Progenitor cell of endocrine pancreas (in vitro differentiated cells): ENCODE measurements at places on chromosomes 2 and 18. TPM values are rescaled to one million over a fixed set of nuclear protein-coding genes. Genes with fewer than 3 reads are reported as not detected.
A peak's percentile ranks its signal among the peaks of the same experiment; 100 is the strongest.

- no peaks in the 10 kb centered on the region for H3K36me3 ChIP-seq
- DNase-seq, result no peak
- H3K27ac ChIP-seq, result no peak overlapping the region
- H3K27me3 ChIP-seq, result peaks cover under 1% of the 10 kb centered on the region
- H3K4me1 ChIP-seq, result no peaks in the 10 kb centered on the region
- H3K4me3 ChIP-seq, result no peak overlapping the region
These were observed 802.1 kb upstream of the FAM98A start for GRCh38 chr2:34401186-34401585.

GRCh38 chr18:4399929-4400328 lies 55.2 kb downstream of the DLGAP1 start:
- H3K27me3 ChIP-seq, result no peaks in the 10 kb centered on the region
- no peak for DNase-seq
- H3K36me3 ChIP-seq, result no peaks in the 10 kb centered on the region

DNA sequence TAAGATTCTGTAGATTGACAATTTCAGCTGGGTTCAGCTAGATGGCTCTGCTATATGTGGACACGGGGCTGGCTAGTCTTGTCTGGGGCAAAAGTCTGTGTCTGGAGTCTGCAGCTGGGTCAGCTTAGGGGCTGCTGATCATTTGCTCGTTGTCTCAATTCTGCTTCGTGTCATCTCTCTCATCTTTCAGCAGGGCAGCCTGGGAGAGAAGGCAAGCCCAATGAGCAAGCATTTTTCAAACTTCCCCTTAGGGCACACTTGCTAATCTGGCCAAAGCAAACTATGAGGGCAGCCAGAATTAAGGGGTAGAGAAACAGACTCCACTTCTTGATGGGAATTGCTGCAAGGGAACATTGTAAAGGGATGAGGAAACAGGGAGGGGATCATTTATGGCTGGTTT lies 462.6 kb downstream of the SLC4A3 start:
- no peak overlapping the region for H3K27ac ChIP-seq
- no peak for DNase-seq
- H3K4me3 ChIP-seq, result no peak overlapping the region
- peaks cover 5% of the 10 kb centered on the region for H3K4me1 ChIP-seq

DNA sequence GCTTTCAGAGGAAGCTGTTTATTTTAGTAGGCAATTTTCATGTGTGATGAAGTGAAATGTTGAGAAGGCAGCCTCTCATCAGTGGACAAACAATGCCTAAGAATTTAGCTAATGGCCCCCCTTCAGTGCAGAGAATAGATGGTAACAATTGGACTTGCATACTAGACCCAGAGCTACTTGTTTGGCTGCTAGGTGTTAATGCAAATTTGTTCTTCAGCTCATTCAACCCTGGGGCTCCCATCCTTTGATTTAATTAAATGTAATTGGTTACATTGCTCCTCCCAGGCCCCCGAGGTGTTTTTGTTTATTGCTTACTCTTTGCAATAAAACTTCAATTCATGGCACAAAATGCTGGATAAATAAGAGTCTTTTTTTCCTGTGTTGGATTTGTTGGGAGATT lies 68.6 kb downstream of the CAMKMT start:
- peaks cover 4% of the 10 kb centered on the region for H3K4me1 ChIP-seq
- H3K4me3 ChIP-seq, result no peak overlapping the region
- no peaks in the 10 kb centered on the region for H3K27me3 ChIP-seq
- H3K36me3 ChIP-seq, result peaks cover 5% of the 10 kb centered on the region
- no peak for DNase-seq

DNA sequence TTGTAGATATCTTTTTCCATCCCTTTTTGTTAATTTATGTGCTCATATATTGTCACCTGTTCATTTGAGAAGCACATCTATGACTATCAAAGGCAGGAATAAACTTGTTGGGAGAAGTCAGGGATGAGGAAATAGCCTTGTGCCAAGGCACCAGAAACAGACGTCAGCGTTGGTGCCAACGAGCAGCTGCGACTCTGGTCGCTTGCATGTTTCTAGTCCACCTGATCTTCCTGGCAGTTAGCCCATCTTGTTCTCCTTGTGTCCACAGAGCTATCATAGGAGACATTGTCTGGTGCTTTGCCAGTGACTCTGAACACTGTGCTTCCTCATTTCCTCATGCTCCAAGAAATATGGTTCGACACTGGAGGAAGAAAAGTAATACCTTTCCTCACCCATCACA lies 374.4 kb downstream of the PTPRM start:
- H3K4me1 ChIP-seq, result peaks cover 2% of the 10 kb centered on the region
- no peak overlapping the region for H3K4me3 ChIP-seq
- DNase-seq, result no peak
- no peaks in the 10 kb centered on the region for H3K36me3 ChIP-seq

DNA sequence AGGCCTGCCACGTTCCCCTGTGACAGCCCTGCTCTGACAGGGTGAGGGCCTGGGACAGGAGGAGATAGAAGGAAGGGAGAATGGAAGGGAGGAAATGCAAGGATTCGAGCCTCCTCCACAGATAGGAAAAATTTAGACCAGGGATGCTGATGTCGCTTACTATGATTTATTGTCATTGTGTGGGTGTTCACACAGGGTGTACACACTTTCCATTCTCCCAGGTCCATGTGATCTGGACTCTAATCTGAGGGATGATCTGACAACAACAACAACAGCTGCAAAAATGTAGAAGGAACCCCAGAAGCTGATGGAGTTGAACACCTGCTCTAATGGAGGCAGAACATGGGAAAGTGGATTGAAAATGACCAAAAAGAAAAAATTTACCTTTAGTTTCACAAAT lies 231.7 kb upstream of the TNP1 start:
- no peak overlapping the region for H3K27ac ChIP-seq
- no peak overlapping the region for H3K4me3 ChIP-seq
- H3K4me1 ChIP-seq, result peaks cover 1% of the 10 kb centered on the region
- no peak for DNase-seq
- no peaks in the 10 kb centered on the region for H3K27me3 ChIP-seq
- H3K36me3 ChIP-seq, result no peaks in the 10 kb centered on the region

DNA sequence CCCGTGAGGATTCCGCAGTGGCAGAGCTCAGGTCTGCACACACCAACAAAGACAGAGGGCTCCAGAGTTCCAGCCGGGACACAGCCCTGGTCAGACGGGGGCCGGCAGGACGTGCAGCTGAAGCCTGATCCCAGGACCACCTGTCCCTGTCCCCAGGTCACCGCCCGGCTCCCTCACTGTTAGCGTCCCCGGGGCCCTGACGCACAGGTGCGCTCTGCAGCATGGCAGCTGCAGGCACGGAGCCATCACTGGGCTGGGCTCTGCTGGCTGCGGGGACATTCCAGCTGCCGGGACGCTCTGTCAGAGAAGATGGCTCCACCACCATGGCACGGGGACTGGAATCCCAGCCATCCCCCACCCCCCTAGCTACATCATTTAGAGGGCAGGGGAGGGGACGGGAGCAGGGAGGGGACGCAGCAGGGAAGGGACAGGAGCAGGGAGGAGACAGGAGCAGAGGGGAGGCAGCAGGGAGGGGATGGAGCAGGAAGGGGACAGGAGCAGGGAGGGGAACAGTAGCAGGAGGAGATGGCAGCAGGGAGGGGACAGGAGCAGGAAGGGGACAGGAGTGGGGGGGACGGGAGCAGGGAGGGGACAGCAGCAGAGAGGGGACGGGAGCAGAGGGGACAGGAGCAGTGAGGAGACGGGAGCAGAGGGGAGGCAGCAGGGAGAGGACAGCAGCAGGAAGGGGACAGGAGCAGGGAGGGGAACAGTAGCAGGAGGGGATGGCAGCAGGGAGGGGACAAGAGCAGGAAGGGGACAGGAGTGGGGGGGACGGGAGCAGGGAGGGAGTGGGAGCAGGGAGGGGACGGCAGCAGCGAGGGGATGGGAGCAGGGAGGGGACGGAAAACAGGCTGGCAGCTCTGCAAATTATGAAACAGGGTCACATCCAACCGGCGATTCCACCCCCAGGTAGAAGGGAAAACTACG lies 39.8 kb downstream of the SLC66A2 start:
- no peaks in the 10 kb centered on the region for H3K27me3 ChIP-seq
- peaks cover 40% of the 10 kb centered on the region for H3K36me3 ChIP-seq
- no peak overlapping the region for H3K4me3 ChIP-seq
- H3K4me1 ChIP-seq, result no peaks in the 10 kb centered on the region
- H3K27ac ChIP-seq, result no peak overlapping the region
- no peak for DNase-seq

- DNase-seq, result peak; percentile 46
- H3K36me3 ChIP-seq, result no peaks in the 10 kb centered on the region
- no peak overlapping the region for H3K27ac ChIP-seq
- H3K27me3 ChIP-seq, result peaks cover 85% of the 10 kb centered on the region
These were observed 369.1 kb downstream of the MTX2 start for GRCh38 chr2:176638167-176639015.

DNA sequence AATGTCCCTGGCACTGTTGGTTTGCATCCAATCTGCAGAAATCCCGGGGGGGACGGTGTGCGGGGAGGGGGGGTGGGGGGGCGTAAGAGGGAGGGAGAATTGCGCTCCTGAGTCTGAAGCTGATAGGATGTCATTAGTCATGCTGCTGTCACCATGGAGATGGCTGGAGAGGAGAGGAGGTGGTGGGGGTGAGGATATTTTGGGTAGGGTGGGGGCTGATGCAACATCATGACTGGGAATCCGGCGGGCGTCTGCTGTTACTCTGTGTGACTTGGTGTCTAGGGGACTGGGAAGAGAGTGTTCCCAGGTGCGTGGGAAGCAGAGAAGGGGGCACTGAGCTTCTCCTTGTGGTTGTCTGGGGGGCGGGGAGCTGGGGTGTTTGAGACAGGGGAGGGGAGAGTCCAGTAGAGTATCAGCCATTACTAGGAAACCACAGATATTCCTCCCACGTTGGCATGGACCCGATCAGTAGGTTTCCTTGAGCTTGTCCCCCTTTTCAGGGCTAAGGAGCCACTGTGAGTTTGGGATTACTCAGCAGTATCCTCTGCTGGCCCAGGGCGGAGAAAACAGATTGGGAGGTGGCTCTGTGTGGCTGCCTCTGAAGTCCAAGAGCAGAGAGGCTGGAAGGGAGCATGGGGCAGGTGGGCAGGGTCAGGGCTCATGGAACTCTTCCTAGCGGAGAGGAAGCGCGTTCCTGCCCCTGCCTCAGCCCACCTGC lies 18.9 kb downstream of the TET3 start:
- H3K36me3 ChIP-seq, result peaks cover 4% of the 10 kb centered on the region
- H3K27ac ChIP-seq, result peak overlapping the region; percentile 69
- no peaks in the 10 kb centered on the region for H3K27me3 ChIP-seq
- no peak for DNase-seq
- peaks cover 65% of the 10 kb centered on the region for H3K4me1 ChIP-seq

DNA sequence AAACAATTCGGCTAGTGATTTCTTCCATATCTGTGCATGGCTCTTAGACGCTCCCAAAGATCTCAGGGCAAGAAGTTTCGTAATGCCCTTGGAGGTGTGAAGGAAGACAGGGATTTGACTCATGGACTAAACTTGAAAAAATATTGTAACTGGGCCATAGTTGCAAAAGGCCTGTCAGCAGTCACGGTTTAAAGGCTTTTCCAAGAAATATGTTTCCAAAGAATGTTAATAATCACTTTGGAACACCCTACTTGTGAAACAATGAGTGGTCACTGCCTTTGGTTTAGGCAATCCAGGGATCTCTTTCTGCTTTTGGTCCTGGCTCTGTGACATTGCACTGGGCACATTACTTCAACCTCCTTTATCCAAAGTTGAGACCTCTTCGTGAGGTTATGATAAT lies 102.5 kb upstream of the RASGRP3 start:
- no peak for DNase-seq
- no peaks in the 10 kb centered on the region for H3K27me3 ChIP-seq
- H3K4me1 ChIP-seq, result peaks cover 4% of the 10 kb centered on the region
- no peak overlapping the region for H3K4me3 ChIP-seq

DNA sequence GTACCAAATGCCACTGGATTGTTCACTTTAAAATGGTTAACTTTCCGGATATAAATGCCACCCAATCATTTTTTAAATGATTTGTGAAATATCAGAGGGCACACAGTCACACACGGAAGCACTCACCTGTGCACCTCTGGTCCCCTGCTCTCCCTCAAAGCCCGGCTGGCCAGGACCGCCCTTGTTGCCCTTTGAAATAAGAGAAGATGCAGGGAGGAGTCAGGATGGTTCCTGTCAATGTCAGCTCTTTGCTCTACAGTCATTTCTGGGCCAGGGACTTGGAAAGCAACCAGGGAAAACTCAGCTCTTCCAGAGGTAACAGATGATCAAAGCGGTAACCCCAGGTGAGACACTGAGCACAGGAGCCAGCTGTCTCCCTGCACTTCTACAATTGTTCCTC lies 60.7 kb downstream of the COL6A3 start:
- peaks cover 59% of the 10 kb centered on the region for H3K27me3 ChIP-seq
- DNase-seq, result no peak
- no peaks in the 10 kb centered on the region for H3K36me3 ChIP-seq
- no peak overlapping the region for H3K27ac ChIP-seq

GRCh38 chr2:44616667-44617155 lies 255.0 kb downstream of the CAMKMT start:
- H3K27ac ChIP-seq, result no peak overlapping the region
- H3K4me1 ChIP-seq, result peaks cover 4% of the 10 kb centered on the region
- no peaks in the 10 kb centered on the region for H3K36me3 ChIP-seq
- no peak overlapping the region for H3K4me3 ChIP-seq
- no peak for DNase-seq

DNA sequence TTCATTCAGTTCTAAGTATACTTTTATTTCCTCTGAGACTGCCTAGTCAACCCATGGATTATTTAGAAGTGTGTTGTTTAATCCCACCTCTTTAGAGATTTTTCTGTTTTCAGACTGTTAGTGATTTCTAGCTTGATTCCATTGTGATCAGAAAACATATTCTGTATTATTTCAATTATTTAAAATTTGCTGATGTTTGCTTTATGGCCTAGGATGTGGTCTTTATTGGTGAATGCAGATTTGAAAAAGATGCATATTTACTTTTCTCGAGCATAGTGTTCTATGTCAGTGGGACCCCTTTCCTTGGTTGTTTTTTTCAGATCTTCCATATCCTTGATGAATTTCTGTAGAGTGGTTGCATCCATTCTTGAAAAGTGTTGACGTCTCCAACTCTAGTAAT lies 487.2 kb upstream of the HS6ST1 start:
- H3K36me3 ChIP-seq, result peaks cover 3% of the 10 kb centered on the region
- no peak overlapping the region for H3K4me3 ChIP-seq
- no peaks in the 10 kb centered on the region for H3K27me3 ChIP-seq

- peaks cover 4% of the 10 kb centered on the region for H3K4me1 ChIP-seq
- no peaks in the 10 kb centered on the region for H3K36me3 ChIP-seq
- H3K27ac ChIP-seq, result no peak overlapping the region
- no peaks in the 10 kb centered on the region for H3K27me3 ChIP-seq
- no peak overlapping the region for H3K4me3 ChIP-seq
- DNase-seq, result no peak
These were observed 183.5 kb upstream of the OSR1 start for GRCh38 chr2:19541884-19542283.

DNA sequence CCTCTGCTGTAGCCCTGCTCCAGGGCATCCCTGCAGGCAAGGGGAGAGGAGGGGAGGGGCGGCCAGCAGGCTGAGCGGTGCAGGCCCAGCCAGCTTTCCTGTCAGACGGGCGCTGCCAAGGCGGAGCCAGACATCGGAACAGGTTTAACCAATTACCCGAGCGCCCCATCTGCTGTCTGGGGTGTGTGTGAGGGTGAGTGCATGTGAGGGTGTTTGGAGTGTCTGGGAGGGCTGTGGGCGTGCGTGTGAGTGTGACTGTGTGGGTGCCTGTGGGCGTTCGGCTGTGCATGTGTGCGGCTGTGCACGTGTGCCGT lies 20.0 kb downstream of the EMX1 start:
- DNase-seq, result no peak
- H3K27me3 ChIP-seq, result peaks cover 42% of the 10 kb centered on the region
- H3K4me3 ChIP-seq, result no peak overlapping the region
- no peaks in the 10 kb centered on the region for H3K36me3 ChIP-seq

The DAW1 gene
- 0.42 TPM in 1 of 2 replicates, not detected in the other for total RNA-seq

The ELOA2 gene
- total RNA-seq, result not detected in 2 replicates

The GREB1 gene
- 78.8 and 82.5 TPM in 2 replicates for total RNA-seq

The IL36RN gene
- 0.13 TPM in 1 of 2 replicates, not detected in the other for total RNA-seq

The LDLRAD4 gene
- total RNA-seq, result 3.4 and 3.8 TPM in 2 replicates

The CDH20 gene
- total RNA-seq, result 0.33 and 0.65 TPM in 2 replicates
